Activated naive CD4-positive, alpha-beta T cell treated with anti-CD3 and anti-CD28 coated beads, Interleukin-2, amount 50 U/mL, for 72 hours (primary cell): ENCODE measurements at places on chromosomes 3 and 15.
A peak's percentile ranks its signal among the peaks of the same experiment; 100 is the strongest.

- DNase-seq: no peak
Measured at GRCh38 chr3:124685481-124685880, 44.8 kb upstream of the UMPS start.

GRCh38 chr3:68378631-68379030 is 553.7 kb downstream of the TAFA4 start:
- DNase-seq: no peak

GRCh38 chr3:152051501-152052404 is 178.3 kb downstream of the SUCNR1 start:
- no peak for DNase-seq

- DNase-seq: no peak
Measured at GRCh38 chr3:138939561-138940241, 7.2 kb downstream of the FOXL2 start.

DNA sequence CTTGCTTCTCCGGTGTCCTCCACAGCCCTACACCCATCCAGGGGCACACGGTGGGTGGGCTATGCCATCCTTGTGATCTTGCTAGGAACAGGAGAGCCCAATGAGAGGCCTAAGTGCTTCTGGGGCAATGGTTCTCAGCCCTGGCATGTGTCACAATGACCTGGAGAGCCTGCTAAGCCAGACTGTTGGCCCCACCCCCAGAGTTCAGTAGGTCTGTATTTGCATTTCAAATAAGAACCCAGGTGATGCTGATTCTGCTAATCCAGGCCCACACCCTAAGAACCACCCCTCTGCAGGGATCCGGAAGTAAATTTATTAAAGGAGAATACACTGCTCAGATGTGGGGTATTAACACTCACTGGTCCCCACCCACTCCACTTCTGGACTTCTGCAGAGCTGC is 57.9 kb downstream of the RORA start:
- DNase-seq: no peak

DNA sequence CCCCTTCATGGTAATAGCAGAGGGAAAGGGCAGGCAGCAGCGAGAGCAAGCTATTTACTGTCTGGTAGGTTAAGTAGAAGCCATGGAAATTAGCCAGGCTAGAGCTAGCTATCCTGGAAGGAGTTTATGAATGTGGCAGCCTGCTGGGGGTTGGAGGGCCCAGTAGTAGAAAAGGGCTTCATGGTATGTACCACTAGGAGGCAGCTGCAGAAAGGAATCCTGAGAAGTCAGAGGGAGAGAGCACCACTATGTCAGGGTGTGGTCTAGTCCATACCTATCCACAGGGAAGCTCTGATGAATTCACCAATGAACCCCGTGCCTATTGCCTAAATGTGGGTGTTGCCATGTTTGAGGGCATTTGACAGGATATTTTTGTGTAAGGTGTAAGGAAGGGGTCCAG is 55.0 kb downstream of the PLAAT1 start:
- no peak for DNase-seq

GRCh38 chr3:147472846-147473245 is 63.7 kb downstream of the ZIC1 start:
- no peak for DNase-seq

- no peak for DNase-seq
Measured at GRCh38 chr15:88747631-88748030, 55.6 kb upstream of the ACAN start.

DNA sequence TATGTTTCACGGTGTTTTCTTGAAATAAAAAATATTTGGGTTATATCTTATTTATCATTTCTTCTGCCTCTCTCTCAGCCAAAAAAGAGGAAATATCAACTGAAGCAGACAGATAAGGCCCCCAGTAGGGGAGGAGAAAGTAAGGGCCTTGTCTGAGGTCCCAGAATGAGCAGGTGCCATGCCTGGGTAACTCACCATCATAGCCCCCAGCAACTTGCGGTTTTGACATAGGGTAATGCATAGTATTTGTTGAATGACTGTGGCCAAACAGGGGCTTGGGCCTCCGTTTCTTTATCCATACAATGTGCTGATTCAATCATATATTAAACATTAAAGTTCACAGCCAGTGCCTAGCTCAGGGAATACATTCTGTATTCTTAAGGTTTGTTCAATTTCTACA is 119.6 kb downstream of the ABI3BP start:
- DNase-seq: no peak

GRCh38 chr3:13459605-13460340 is 20.3 kb upstream of the HDAC11 start:
- no peak for DNase-seq

GRCh38 chr3:140599496-140599895 is 78.4 kb upstream of the TRIM42 start:
- no peak for DNase-seq

DNA sequence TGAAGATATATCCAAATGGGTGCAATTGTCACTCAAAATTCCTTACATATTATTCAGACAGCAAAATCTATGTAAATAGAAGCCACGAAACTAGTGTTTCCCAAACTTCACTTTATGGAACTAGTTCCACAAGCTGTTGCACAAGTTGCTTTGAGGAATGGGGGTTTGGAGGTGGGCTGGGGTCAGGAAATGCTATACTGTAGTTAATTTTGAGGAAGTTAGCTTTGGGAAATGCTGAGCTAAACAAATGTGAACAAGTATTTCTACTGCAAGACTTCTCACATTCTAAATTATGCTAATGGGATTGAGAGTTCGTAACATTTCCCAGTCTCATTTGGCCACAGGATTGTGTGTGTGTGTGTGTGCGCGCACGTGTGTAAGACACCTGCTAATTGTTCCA is 28.7 kb upstream of the SAMMSON start:
- no peak for DNase-seq

GRCh38 chr15:67900621-67901147 is 60.8 kb upstream of the RNU6-1 start:
- DNase-seq: no peak

- DNase-seq: no peak
Measured at GRCh38 chr15:37824717-37825382, 109.6 kb upstream of the TMCO5A start.

DNA sequence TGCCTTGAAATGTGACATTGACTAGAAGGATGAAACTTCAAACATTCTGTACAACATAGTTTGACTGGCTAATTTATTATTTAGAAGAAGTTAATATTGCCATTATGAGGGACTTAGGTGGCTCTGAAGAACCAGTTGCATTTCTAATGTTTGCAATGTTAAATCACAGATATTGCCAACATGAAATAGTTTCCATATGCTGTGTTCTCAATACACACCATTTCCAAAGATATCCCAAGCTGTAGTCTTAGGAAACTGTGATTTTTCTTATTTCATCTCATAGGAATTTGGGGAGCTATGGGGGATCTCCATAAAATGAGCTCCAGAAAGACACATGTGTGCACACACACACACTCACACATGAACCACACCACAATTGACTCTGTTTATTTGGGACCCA is 36.3 kb downstream of the ALG1L2 start:
- DNase-seq: no peak

DNA sequence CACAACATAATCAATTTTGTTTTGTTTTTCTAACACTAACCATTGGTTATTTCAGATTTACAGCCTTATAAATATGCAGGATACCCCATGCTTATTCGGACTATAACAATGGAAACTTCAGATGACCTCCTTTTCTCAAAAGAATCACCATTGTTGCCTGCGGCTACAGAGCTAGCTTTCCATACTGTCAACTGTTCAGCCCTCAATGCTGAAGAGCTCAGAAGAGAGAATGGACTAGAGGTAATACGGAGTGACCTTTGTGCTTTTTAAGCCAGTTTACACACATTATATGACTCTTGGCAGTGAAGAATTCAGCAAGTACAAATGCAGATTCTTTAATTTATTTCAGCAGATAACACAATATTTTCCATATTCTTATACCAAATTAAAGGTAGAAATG is 81.8 kb downstream of the DNAJC13 start:
- DNase-seq: no peak

- DNase-seq: no peak
Measured at GRCh38 chr3:6803619-6804018, 57.3 kb upstream of the GRM7 start.

DNA sequence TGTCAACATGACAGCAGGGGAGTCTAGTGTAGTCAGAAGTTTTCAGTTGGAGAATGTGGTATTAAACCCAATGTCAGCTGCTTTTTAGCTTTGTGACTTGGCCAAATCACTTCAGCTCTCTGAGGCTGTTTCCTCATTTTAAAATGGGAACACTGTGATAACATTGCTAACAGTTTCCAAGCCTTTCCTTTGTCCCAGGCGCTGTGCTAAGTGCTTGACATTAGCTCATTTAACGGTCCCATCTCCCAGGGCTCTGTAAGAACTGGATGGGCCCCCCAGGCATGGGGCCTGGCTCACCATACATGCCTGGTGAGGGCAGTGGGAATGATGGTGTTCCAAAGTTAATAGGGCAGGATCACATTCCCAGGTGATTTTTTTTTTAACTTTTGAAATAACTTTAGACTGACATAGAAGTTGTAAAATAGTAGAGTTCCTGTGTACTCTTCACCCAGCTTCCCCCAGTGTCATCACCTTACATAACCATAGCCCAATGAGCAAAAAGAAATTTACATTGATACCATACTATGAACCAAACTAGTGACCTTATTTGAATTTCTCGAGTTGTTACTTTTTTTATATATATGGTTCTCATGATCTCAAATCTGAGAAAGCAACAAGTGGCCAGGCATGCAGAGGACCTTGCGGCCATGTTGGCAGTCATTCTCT is 7.7 kb downstream of the RASL12 start:
- no peak for DNase-seq

DNA sequence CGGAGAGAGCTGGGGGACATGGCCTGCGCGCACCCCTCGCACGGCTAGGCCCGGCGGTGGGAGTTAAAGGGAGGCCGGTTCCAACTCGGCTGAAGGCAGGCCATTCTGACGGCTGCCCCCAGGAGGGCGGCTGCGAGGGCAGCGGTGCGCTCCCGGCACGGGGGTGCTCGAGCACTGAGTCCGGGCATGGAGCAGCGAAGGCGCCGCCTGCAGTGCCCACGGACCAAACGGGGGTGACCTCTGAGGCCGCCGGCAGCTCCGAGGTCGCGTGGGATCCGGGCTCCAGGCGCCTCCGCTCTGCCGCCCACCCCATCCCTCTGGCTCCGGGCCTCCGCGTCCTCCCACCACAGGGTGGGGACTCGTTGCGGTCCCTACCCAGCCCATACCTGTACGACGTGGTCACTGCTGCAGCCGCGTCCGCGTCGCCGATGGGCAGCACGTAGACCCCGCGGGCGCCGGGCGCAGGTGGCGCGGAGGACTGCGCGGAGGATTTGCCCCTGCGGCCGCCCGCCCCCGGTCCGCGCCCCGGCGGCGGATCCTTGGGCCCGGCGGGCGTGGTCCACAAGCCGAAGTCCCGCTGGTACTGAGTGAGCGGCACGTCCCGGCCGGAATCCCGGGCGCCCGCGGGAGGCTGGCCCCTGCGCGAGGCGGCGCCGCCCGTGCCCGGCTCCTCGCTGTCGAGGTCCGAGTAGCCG is 469 bp downstream of the MAP6D1 start:
- DNase-seq: peak; percentile 22

- DNase-seq: no peak
Measured at GRCh38 chr3:45413172-45413765, 24.9 kb downstream of the LARS2 start.

DNA sequence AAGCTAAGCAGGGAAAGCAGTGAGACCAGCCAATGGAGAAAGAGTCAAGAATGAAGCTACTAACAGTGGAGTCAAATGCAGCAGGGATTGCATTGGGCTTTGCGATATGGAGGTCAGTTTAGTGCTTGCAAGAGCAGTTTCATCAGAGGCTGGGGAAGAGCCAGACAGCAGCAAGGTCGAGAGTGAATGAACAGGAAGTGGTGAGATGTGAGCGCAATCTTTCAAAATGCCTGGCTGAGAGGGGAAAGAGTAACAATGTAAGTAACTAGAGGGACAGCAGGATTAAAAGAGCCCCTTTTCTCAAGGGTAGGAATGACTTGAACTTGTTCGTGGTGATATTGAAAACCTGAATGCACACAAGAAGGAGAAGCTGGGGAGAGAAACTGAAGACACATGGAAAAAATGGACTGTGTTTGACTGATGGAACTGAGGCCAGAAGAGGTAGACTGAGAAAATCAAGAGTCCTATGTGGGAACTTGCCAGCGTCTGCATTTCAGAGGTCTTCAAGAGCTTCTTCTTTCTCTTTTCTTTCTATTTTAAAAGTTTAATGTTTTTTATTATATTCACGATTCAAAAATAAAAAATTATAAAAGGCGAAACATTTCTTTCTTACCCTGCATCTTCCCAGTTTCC is 30.6 kb upstream of the GPR160 start:
- peak; percentile 38 for DNase-seq

DNA sequence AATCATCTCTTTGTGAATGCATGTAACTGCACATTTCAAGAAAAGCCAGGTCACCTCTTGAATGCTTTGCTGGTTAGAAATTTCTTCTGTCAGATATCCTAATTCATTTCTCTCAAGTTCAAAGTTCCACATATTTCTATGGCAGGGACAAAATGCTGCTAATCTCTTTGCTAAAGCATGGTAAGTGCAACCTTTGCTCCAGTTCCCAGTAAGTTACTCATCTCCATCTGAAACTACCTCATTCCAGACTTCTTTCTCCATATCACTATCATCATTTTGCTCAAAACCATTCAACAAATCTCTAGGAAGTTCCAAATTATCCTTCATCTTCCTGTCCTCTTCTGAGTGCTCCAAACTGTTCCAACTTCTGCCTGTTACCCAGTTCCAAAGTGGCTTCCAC is 230.6 kb downstream of the ZMAT3 start:
- no peak for DNase-seq

DNA sequence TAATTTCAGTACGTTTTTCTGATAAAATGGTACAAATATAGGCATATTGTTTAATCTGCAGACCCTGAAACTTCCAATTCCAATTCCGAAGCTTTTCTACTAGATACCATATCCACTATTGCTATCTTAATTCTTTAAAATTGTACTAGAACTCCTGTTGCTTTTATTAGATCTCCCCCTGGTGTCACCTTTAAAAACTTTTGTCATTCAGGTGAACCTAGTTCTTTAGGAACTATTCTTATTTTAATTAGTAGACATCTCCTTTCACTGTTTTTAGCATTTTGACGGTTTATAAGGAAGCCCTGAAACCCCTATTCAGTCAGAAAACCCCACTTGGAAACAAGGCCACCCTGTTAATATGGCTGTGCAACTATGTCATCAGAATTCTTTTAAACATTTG is 22.3 kb downstream of the C2CD4B start:
- DNase-seq: no peak

DNA sequence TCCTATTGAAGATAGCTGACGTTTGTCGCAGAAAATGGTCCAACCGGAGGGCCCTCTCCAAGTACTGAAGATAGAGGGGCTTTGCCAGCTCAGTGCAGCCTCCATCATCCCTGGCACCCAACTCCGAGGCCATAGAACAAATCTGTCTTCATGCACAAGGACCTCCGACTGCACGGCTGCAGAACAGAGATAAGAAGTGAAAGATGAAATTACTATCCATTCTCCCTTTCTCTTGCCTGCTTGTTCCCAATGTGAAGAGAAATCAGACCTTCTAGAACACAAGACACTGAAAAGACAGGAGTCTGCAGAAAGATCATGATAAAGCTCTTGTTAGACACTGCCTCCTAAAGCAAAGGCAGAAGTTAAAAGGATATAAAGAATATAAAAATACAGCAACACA is 19.9 kb downstream of the INO80 start:
- no peak for DNase-seq

DNA sequence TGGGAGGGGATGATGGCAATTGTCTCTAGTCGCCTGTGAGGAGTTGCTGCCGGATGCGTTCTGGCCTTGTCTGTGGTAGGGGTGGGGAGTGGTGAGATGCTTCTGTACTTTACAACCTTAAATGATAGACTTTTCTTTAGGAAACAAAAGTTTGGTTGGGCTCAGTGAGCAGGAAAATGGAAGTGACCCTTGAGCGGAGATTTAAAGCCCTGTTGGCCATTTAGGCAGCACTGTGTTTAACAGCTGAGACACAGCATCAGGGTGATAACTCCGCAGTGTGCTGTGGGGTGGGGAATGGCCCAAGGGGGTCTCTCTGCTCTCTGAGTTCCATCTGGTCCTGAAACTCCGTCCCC is 36.6 kb downstream of the SPSB4 start:
- DNase-seq: no peak
